ENCODE measurements at places on chromosomes 12 and 14.

GRCh38 chr14:89299587-89299986, 117.4 kb downstream of the FOXN3 start:
- no peak for DNase-seq

DNA sequence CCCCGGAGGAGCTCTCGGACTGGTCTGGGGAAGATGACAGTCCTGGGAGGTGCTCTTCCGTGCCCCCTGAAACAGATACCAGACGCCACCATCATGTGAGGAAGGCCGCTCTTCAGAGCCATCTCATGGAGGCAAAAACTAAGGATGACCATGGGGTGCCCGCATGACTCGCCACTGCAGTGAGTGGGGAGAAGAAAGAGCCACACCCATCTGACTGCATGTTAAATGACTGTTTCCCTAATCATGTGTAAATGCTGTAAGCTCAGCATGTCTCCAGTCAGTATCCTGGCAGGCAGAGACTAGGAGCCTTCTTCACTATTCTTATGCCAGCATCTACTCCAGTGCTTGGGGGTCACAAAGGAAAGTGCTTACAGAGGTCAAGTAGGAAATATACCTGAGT, 4.0 kb downstream of the STON2 start:
- no peak for DNase-seq

GRCh38 chr12:66960704-66961690, 282.1 kb upstream of the GRIP1 start:
- no peak for DNase-seq

DNA sequence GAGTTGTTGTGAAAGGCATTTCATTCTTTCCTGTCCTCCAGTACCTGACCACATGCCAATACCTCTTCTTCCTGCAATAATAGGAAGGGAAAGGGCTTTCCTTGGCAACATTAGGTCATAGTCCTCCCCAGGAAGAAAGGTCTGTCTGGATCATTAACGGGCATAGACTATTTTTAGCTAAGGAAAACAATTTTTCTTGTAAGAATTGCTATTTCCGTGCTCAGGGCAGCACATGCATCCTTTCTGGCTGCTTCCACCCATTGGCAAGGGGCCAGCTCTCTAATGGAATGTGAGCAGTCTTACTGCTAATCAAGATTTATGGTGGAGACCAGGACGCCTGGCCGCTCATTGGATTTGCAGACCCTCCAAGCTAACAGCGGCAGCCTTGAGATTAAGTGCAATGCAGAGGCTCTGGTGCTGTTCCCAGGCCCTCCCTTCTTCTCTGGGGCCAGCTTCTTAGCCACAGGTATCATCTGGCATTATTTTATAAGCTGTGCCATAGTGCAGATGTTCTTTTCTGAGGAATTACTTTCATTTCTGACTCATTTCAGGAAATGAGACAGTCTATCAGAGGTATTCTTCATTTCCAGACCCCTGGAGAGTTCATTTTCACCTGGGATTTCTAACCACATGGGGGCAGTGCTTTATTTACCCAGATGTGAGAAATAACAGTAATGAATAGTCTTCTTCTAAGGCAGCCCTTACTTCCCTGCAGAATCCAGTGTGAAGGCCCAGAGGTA, 52.9 kb downstream of the ANO6 start:
- DNase-seq: no peak

DNA sequence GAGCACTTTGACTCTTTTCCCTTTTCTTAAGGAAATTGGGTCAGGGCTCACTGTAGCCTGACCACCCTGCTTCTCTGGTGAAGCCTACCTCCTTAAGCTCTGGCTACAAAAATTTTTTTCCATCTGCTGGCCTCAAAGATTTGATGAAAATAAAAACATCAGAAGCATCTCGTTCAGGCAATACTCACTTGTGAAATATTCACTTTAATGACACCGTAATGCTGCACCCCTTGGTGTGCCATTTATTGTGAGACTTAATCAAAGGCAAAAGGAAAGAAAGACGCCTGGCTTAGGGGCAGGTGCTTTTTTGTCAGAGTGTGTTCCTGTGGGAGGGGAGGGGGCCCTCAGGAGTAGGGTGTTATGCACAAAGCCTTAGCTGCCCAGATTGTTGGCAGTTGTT, 155.0 kb upstream of the TMPO start:
- DNase-seq: no peak

DNA sequence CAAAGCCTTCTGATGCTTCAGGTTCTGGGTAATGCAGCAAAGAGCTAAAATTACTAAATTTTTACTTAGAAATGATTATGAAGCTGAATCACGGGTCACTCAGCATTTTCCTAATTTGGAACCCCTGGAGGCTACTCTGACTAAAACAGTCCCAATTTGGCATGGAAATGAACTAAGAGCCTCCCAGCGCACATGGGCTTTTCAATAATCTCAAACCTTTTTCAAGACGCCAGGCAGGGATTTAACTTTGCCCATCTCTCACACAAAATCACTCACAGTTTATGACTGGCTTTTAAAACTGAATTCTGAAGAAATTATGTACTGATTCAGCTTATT, 68.3 kb downstream of the LLPH start:
- no peak for DNase-seq

DNA sequence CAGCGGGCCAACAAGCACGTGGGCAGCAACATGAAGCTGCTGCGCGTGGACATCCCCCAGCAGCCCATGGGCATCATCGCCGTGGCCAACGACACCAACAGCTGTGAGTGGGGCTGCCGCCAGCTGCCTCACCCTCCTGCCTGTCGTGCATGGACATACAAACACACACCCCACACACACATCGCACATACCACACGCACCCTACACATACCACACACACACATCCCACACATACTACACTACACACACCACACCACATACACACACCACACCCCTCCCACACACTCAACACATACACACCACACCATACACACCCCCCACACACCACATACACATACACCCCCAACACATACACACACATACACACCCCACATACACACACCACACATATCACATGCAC, 25.2 kb upstream of the NXPH4 start:
- DNase-seq: no peak

GRCh38 chr14:59098377-59098776, 90.1 kb upstream of the DAAM1 start:
- DNase-seq: no peak
